ENCODE measurements at places on chromosomes 7 and 10.

DNA sequence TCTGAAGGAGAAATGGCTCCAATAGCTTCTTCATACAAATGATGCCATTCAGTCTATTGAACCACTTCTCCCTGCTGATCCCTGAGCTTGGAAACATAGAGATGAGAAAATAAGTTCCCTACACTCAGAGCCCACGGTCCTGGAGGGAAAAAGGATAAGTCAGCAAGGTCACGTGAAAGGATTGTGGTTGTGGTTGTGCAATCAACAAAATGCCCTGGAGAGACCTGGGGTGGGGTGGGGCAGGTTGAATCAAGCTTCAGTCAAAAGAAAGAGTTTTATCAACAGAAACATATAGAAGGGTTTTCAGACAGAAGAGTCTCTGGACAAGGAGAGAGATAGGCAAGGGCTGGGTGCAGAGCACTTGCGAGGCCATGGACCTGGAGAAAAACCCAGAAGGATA is 30.1 kb downstream of the C10orf90 start:
- DNase-seq, result no peak

GRCh38 chr7:828793-829561 is 3.3 kb upstream of the SUN1 start:
- no peak for DNase-seq

GRCh38 chr10:29748109-29748650 is 113.4 kb upstream of the SVIL start:
- no peak for DNase-seq

- no peak for DNase-seq
Measured at GRCh38 chr7:44534087-44534486, 7.0 kb downstream of the NPC1L1 start.

DNA sequence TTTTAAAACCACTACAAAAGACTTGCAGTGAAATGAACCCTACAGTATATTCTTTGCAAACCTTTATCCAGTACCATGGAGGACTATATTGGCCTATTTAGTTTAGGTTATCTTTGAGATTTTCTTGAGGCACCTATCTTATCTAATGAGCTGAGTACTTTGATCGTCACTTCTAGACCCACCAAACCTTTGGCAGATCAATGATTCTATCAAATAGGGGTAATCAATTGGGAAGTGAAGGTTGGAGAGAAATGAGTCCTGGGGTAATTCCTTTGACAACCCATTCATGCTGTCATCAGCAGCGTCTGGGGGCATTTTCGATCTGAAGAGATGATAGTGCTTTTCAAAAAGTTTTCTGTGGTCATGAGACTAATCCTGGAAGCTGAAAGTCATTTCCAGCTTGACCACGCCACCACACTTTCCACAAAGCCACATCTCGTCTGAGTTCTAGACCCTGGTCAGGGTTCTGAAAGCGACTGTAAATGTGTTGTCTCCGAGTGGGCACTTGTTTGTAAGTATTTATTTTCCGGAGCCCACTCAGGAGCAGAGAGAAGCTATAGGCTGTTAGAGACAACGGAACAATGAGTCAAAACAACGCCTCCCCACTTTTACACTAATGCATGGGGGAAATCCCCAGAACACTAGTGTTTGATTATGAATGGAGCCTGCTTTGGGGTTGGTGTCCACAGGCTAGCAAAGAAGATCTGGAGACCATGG is 4.8 kb downstream of the EGR2 start:
- peak; percentile 32 for DNase-seq

DNA sequence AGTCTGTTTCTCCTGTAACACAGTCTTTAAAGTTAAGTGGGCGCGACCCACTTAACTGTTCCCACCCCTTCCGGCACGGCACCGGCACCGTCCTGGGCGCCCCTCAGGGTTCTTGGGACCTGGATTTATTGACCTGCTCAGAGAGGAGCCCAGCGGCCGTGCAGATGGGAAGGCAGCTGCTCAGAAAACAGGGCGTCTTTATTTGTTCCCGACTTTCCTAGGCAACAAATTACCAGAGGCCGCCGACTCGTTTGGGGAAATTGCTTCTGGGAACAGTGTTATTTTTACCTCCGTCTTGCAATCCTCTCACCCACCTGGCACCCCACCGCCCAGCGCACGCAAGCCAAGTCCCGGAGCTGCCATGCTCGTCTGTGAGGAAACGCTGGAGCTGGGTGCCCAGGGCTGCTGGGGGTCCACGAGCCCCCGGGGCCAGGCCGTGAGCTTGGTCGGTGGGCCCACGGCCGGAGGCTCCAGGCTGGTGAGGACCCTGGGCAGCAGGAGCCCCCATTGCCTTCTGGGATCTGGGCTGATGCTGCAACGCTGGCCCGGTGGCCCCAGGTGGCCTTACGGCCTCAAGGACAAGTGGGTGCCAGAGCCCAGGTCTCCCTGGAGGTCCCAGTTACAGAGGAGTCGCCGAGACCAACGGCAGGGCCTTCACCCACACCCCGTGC is 14.9 kb upstream of the ADGRA1 start:
- no peak for DNase-seq

GRCh38 chr7:101543242-101543766 is 85.8 kb downstream of the MYL10 start:
- DNase-seq, result no peak

DNA sequence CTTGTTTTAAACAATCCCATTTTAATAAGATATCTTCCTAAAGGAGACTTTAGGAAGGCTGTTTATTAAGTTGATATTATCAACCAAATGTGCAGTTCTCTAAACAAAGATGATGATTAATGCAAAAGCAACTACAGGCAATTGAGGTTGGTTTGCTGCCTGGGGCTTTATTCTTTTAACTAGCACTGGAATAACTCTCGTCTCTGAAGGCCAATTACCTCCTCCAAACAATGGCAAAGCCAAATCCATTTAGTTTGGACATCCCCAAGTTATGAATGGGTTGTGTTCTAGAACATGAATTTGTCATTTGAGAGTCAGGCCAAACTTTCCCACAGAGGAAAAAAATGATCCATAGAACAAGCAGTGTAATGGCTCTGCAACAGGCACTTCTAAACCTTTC is 114.1 kb downstream of the SLC16A9 start:
- DNase-seq, result no peak
